ENCODE measurements at places on chromosomes 3 and 15.

- peak; percentile 92 for DNase-seq
These were observed 148.6 kb upstream of the NR2F2 start for GRCh38 chr15:96181873-96182301.

DNA sequence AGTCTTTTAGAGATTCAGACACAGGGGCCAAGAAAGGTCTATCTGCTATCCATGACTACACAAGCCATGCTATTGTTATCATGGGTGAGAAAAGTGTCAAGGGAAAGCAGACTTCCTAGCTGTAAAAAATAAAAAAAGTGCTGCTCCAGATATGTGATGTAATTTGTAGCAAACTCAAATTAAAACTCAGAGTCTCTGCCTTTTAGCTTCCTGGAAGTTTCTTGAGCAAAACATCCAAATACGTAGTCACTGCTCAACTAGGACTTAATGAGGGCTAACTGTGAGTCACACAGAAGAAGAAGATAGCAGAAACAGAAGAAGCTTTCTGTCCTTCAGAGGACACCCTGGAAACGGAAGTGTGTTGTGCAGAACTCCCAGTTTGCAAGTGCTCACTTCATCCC is 393.4 kb upstream of the NR2F2 start:
- DNase-seq: no peak

DNA sequence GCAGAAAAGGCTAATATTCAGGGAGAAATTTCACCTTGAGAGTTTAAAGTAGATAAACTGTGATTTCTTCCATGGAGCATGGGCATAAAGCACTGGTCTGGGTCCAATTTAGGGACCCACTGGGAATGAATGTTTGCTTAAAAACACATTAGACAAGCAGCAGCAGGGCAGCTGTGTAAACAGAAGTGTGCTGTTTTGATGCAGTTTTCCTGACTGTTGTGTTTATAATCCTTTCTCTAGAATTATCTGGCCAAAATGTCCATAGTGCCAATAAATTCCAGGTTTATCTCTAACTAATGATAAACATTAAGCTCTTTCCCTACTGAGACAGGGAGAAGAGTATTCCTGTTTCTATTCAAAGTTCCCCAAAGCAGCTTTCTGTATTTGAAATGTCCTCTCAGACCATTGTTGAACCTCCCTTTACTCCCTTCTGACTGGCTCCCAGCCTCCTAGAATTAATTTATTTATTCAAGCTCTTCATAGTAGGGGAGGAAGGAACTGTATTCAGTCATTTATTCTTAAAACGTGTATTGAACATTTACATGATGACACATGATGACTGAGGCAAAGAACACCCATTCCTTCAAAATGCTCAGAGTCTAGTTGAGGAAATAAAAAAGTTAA is 7.0 kb upstream of the TM4SF18 start:
- no peak for DNase-seq

DNA sequence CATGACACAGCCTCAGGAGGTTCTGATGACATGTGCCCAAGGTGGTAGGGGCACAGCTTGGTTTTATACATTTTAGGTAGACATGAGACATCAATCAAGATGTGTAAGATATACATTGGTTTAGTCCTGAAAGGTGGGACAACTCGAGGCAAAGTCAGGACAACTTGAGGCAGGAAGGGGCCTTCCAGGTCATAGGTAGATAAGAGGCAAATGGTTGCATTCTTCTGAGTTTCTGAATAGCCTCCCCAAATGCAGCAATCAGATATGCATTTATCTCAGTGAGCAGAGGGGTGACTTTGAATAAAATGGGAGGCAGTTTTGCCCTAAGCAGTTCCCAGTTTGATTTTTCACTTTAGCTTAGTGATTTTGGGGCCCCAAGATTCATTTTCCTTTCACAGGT is 91.6 kb downstream of the CHCHD4 start:
- no peak for DNase-seq

DNA sequence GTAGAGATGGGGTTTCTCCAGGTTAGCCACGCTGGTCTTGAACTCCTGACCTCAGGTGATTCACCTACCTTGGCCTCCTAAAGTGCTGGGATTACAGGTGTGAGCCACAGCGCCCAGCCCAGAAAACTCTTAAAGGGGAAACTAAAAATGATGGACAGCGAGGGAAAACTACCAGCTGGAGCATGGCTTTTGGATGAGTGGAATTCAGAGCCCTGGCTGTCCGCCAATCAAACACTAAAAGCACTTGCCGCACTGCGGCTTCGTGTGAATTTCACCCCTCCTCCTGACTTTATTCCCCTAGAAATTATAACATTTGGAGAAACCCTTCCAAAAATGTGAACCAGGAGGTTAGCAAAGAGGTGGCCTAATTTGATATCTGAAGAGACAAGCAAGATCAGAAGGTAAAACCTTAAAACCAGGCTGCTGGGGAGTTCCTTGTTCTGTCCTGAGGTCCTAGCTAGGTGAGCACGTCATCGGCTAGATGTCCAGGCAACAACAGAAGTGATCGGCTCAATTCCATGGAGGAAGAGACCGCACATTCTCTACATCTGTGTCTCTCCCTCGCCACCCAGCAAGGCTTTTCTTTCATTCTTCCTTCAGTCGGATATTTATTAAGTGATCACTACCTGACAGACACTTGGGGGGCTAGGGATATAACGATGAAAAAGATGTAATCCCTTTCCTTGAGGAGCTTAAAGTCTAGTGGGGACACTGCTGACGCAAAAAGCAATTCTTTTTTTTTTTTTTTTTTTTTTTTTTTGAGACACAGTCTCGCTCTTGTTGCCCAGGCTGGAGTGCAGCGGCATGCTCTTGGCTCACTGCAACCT is 1.7 kb downstream of the TM4SF19 start:
- peak; percentile 36 for DNase-seq

GRCh38 chr3:119913021-119913420 is 131.1 kb downstream of the NR1I2 start:
- no peak for DNase-seq

- no peak for DNase-seq
These were observed 67.2 kb downstream of the NR1I2 start for GRCh38 chr3:119849126-119849525.

GRCh38 chr3:196016485-196016884 is 65.4 kb downstream of the TFRC start:
- peak; percentile 65 for DNase-seq

- no peak for DNase-seq
These were observed 148.6 kb downstream of the IMPG2 start for GRCh38 chr3:101171681-101172191.

DNA sequence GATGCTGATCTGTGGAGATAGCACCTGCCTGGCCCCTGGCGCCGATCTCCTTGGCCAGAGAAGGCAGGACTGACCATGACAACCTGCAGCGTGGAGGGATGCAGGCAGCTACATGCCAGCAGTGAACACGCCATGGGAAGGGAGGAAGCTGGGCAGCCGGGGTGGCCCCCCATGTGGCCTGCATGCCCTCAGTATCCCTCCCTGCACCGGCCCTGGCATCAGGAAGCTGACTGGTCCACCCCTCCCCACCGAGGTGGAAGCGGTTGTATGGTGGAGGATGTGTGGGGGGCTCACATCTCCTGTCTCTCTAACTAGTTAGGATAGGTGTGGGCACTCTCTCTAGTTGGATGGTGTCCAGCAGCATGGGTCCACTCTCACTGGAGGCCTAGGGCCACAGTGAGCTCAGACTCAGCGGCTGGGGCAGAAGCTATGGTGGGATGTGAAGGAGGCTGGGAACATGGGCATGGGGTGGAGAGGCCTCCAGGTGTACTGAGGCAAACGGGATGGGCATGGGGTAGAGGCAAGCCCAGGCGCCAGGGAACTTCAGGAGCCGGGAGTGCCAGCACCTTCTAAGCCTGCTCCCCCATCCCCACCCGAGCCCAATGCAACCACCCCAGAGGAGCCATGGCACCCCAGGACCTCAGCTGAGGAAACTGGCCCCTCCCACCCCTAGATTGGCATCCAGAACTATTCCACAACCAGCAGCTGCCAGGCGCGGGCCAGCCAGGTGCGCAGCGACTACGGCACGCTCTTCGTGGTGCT is 1.8 kb upstream of the ABTB1 start:
- DNase-seq: no peak

- DNase-seq: no peak
These were observed 66.7 kb upstream of the TNIK start for GRCh38 chr3:171526869-171527268.

GRCh38 chr3:45205126-45205525 is 21.0 kb downstream of the TMEM158 start:
- DNase-seq: no peak

DNA sequence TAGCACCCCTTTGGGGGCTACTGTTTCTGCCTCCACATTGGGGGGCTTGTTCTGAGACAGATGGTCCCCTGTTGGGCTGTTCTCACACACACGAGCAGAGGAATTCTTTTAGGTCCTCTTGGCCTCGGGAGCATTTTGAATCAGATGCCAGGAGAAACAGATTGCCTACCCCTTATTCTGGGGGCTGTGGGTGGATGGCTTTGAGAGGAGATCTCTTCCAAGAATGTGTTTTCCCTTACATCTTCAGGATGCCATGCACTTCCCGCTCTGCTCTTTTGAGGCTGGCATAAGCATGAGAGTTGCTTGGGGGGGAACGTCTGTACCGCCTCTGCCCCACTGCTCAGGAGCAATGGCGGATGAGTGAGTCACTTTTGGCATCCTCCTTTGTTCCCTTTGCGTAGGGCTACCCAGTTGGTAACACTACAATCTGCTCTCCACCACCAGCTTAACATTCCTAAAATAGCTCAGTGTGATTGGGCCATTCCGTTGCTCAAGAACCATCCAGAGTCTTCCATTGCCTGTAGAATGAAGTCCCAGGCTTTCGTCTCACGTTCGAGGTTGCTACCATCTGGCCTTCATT is 154.4 kb downstream of the RPLP1 start:
- no peak for DNase-seq

DNA sequence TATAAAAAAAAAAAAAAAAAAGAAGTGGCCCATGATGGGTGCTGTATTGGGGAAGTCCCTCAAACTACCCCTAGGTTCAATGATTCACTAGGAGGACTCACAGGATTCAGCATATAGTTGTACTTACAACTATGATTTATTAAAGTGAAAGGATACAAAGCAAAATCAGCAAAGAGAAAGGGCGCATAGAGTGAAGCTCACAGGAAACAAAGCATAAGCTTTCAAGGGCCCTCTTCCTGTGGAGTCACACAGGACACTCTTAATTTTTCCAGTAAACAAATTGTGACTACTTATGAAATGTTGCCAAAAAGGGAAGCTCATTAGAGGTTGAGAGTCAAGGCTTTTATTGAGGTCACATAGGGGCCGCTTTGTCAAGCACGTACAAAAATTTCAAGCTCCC is 153.7 kb upstream of the GAP43 start:
- DNase-seq: no peak
